Right forelimb (tissue), 1 donor: ENCODE measurements at places on chromosomes 1 and 21.
A peak's percentile ranks its signal among the peaks of the same experiment; 100 is the strongest.

DNA sequence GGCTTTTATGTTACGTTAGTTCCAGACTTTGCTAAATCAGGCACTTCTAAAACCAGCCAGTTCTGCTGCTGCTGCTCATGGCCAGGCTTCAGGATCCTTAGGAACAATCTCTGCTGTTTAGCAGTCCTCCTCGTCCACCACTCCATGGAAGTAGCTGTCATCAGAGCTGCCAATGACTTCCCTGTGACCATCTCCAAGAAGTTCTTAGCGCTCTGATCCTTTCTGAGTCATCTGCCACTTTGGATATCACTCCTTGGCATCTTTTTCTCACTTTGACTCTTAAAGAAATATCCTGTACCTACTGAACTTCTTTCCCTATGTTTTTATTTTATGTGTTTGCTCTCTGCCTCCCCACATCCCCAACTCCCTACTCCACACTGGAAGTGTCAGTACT is 14.7 kb upstream of the IRF2BP2 start:
- DNase-seq = no peak

DNA sequence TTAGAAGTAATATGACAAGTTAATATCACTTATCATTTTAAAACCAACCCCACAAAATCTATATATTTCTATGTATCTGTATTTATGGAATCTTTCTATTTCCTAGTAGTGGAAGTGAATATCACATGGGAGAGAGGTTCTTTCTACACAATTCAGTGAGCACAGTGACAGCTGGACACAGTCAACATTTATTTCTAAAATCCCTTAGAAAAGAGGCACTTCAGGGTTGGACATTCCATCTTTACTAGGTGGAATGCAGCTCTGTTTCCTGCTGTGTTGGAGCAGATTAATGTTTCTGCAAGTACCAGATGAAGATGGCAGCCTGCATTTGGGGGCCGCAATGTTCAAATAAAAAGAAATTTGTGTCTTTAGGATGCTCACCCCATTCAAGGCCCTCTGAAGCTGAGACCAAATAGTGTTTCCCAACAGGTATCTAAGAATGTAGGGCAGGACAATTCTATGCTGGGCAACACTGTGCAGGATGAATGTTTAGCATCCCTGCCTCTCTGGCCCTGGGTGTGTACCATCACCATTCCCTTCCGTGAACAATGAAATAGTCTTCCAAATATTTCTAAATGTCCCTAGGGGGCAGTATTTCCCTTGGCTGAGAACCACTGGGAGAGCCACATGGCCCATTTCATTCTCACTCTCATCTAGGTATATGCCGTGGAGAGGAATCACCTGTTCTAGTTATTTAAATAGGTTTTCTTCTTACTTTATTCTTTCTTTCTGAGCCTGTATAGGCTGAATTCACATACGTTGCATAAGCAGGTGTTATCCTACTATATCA is 394.8 kb downstream of the PRDM2 start:
- peak; percentile 17 for DNase-seq

- no peak for DNase-seq
Measured at GRCh38 chr1:188871164-188871563, 1606.5 kb downstream of the BRINP3 start.

DNA sequence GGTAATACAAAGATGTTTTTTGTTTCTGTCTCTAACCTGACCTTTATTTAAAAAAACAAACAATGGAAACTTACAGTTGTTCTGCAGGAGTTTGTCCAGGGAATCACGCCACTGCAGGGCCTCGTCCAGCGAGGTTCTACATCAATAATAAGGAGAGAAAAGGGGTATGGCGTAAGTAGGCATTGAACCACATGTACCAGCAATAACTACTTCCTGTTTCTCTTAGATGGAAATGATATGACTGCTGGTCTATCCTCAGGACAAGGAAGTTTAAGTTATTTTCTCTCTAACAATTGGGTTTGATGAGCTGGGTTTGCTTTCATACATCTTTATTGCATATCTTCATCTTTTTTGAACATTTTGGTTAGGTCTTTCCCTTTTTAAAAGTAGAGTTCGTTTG is 40.9 kb downstream of the RGS5 start:
- DNase-seq = no peak
